ENCODE measurements at places on chromosomes 1 and 21.

GRCh38 chr21:45381865-45382696 lies 22.9 kb upstream of the COL18A1 start:
- no peak for DNase-seq

- DNase-seq: no peak
Observed at GRCh38 chr1:183983371-183984105, 54.0 kb downstream of the COLGALT2 start.

DNA sequence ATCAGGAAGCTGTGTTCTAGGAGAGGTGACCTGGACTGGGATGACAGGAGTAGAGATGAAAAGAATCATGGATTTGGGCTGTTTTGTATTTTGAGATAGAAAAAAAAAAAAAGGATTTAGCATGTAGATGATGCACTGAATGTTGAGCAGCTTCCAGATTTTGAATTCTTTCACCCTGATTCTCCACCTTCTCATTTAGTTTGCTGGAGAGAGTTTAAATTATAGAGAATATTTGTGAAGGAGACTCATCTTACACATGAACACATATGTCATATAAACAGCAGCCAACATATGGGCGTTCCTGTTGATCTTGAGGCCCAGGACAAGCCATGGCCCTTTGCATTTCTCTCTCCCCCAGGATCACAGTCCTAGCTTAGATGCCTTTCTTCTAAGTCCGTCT lies 7.4 kb downstream of the RPTN start:
- peak; percentile 23 for DNase-seq

- peak; percentile 48 for DNase-seq
Observed at GRCh38 chr1:77273891-77274290, 7.9 kb upstream of the AK5 start.

GRCh38 chr1:96365076-96365475 lies 356.5 kb upstream of the PTBP2 start:
- no peak for DNase-seq

GRCh38 chr1:44786138-44786840 lies 1.7 kb downstream of the BEST4 start:
- peak; percentile 31 for DNase-seq

DNA sequence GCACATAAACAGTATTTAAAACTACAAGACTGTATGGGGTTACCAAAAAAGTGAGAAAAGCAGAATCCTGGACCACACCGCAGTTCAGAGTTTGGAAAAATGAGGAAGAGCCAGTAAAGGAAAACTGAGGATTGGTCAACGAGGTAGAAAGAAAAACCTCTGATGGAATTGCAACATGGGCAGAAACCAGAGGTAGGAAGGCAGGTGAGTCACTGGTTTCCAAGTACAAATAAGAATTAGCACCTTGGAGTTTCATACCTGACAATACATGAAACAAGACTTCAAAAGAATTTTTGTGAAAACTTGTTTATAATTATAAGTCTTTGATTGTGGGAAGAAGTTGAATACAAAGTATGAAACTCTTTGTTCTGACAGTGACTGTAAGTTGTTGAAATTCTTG lies 533.7 kb upstream of the DAB1 start:
- DNase-seq: no peak

All from AG10803 (cell line).